ENCODE measurements at places on chromosomes 16 and 17.

DNA sequence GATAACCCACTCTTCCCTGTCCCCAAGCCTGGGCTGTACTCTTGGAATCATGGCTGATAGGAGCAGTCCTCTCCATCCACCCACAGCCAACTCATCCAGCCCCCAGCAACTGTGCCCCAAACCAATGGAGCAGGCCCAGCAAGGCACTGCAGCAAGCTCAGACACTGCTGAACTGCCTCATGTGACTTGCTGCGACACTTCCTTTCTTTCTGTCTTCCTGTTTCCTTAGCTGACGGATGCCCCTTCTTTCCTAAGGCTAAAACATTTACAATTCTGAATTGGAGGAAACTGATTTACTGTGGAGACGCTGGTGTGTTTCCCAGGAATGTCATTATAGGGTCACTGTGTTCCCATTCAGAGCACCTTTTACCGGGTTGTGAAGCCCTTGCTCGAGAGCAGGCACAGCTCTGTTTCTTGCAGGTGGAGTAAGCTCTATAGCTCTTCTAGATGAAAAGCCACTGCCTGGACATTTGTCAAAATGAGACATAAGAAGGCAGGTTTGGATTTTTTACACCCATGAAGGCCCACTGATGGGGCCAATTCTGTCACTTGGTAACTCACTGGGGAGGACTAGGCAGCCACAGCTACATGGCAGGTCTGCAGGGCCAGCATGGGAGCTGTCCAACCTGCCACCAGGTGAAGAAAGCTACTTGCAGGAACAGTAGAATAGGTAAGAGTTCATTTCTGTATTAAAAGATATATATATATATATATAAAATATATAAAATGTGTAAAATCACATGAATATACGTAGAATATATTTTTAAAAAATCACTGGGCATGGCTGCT lies 27.4 kb downstream of the TMEM11 start:
- DNase-seq = no peak

DNA sequence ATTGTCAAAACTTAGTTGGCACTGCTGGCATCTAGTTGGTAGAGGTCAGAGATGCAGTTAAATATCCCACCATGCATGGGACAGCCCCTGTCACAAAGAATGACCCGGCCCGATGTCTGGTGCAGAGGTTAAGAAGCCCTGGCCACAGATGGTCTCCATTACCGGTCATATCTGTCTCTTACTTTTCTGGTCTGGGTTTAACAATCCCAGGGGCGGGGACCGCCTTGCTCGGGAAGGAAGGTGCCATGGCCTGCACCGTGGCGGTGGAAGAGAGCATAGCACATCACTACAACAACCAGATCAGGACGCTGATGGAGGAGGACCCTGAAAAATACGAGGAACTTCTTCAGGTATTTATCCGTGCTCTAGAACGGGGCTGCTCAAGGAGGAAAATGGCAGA lies 8.1 kb downstream of the COQ7 start:
- DNase-seq = no peak

- peak; percentile 39 for DNase-seq
These were observed at the start of gene SKAP1 for GRCh38 chr17:48429638-48430586. Gene SKAP1, minus strand, starts transcription at chr17:48430214.

DNA sequence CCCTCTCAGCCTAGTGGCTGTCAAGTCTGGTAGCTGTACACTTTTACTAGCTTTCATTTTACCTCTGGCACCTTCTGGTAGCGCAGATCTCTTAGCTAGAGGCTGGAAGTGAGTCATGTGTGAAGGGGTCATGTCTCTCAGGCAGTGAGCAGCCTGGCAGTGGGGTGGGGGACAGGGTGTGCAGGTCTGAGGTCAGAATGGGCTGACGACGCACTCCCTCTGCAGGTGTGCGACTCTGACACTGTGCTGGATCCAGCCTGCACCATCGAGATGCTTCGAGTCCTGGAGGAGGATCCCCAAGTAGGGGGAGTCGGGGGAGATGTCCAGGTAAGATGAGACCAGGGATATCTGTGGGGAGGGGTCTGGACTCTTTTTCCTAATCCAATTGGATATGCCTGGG lies 7.8 kb downstream of the HAS3 start:
- no peak for DNase-seq

DNA sequence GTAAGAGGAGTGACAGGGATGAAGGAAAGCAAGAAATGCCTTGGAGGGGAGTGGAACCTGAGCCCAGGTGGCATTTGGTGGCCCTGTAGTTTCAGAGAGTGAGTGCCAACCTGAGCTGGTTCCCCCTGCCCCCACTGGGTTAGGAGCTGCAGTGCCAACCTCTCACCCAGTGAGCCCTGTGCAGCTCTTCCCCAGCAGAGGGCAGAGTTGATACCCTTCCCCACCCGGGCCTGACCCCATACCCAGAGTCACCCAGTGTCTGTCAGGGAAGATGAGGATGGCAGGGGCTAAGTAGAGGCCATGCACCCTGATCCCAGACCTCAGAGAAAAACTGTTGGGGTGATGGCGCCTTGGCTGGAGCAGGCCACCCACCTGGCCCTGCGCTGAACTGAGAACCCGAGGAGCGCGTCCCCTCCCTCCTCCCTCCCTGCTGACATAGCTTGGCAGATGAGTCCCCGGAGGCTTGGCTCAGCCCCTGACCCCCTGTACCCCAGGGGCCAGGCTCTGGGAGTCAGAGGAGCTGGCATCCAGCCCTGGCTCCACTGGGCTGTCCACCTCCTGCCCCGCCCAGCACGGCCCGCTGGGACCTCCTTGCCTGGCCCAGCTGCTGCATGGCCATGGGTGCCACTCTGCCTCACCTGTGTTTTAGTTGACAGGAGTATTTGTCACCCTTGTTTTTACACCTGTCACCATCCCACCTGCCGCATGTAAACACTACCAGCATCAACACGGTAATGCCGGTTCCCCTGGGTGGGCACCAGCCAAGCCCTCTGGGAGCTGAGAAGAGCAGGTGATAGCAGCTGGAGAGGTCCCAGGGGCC lies 113.9 kb downstream of the AMFR start:
- DNase-seq = no peak

DNA sequence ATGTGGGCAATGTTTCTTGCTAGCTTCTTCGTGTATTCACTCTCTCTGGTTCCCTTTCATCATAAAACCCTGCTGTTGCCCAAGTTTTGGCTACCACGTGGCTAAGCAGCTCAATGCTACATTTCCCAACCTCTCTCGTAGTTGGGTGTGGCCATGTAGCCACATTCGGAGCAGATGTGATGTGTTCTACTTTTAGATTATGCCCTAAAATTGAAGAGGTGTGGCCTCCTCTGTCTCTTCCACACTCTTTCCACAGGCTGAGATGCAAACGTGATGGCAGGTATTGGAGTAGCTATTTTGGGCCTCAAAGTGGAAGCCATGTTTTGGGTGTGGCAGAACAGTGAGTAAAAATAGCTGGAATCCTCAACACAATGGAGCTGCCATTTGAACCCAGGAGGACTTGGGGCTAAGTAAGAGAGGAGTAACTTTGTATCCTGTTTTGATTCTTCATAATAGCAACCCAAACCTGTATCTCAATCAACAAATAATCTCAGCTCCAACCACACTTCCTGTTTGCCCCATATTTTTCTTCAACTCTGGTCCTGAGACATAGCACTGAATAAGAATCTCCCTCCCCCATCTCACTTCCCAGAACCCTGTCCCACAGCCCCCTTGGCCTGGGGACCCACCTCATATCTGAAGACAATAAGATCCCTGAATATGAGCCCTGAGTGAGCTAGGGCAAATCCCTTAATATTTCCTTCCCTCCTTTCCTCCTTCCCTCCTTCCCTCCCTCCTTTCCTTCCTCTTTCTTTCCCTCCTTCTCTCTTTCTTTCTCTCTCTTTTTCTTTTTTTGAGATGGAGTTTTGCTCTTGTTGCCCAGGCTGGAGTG lies 4.0 kb downstream of the NUPR1 start:
- DNase-seq = no peak

DNA sequence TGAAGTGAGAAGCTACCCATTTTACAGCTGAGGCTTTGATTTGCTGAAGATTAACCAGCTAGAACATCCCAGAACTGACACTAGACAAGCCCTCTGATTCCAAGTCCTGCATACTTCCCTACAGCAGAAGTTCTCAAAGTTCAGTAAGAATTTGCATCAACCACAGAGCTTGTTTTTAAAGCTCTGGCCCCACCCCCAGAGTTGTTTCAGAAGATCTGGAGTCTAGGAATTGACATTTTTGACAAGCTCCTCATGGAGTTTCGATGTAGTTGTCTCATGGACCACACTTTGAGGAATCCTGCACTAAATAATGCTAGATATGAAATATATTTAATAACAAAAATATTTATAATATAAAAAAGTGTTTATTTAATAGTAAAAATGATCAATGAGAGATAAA lies 120.3 kb upstream of the ADAMTS18 start:
- DNase-seq = no peak
